ENCODE measurements at places on chromosomes 6 and 20.

- DNase-seq: no peak
Measured at GRCh38 chr6:167298127-167298526, 7.0 kb downstream of the UNC93A start.

- no peak for DNase-seq
Measured at GRCh38 chr20:5731753-5732366, 18.3 kb upstream of the SHLD1 start.

GRCh38 chr6:128655978-128656498, 135.6 kb upstream of the PTPRK start:
- DNase-seq: no peak

- no peak for DNase-seq
Measured at GRCh38 chr6:147693181-147693580, 184.7 kb downstream of the SAMD5 start.

DNA sequence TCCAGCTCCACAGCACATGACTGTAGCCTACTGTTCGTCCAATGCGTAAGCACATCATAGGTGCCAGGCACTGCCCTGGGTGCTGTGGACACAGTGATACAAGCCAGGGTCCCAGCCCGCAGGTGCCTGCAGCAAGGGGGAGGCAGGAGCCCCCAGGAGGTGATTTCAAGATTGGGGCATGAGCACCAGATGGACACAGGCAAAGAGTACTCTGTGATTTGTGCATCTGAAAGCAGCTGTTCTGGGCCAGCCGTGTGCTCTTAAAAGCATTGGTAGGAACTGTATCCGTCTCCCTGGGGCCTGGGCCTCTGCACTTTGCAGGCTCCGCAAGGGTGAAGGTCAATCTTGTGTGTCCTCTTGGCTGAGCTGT, 149.8 kb downstream of the SYCP2 start:
- DNase-seq: no peak

- no peak for DNase-seq
Measured at GRCh38 chr6:119628691-119629594, 279.4 kb upstream of the MAN1A1 start.

GRCh38 chr6:147216915-147217314, 12.7 kb downstream of the STXBP5 start:
- DNase-seq: no peak

GRCh38 chr6:79468587-79468986, 68.6 kb downstream of the LCA5 start:
- DNase-seq: no peak

- DNase-seq: no peak
Measured at GRCh38 chr20:45949542-45950329, 15.3 kb downstream of the PCIF1 start.

GRCh38 chr6:34872332-34872731, 15.5 kb downstream of the TAF11 start:
- no peak for DNase-seq

GRCh38 chr6:121881974-121882667, 446.7 kb downstream of the GJA1 start:
- no peak for DNase-seq

GRCh38 chr6:72533606-72534005, 88.3 kb upstream of the KCNQ5 start:
- no peak for DNase-seq
